Upper lobe of left lung (tissue), 6 donors: ENCODE measurements at places on chromosomes 1 and 21. TPM values are rescaled to one million over a fixed set of nuclear protein-coding genes. Genes with fewer than 3 reads are reported as not detected.

Gene RIMKLA
- total RNA-seq = 5.2 TPM

Gene TADA1
- 9.0 TPM for total RNA-seq

Gene PSMA5
- 29.2 TPM for total RNA-seq

Gene F13B
- not detected for total RNA-seq

- peak; percentile 81 for DNase-seq
Observed at GRCh38 chr1:1462318-1462966, 9.1 kb upstream of the ATAD3B start.

DNA sequence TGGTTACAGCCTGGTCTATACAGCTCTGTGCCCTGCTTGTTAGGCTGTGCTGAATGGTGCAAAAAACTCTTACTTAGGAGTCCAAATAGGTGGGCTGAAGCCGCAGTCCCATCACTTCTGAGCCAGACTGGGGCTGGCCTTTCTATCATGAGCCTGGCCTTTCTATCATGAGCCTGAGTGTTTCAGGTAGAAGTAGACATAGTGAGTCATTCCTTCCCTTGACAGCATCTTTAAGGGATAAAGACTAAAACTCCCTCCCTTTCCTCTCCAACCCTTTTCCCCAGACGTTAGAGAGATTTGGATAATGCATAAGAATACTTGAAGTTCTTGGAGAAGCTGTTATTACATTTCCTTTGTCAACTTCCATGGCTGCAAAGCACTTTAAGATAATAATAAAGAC, 46.5 kb upstream of the PARP1 start:
- DNase-seq = no peak

- DNase-seq = no peak
Observed at GRCh38 chr1:197557302-197557701, 218.0 kb downstream of the DENND1B start.

- no peak for DNase-seq
Observed at GRCh38 chr1:208868554-208868953, 624.4 kb upstream of the PLXNA2 start.

- no peak for DNase-seq
Observed at GRCh38 chr1:206508130-206508889, 979 bp downstream of the RASSF5 start.

GRCh38 chr1:199725002-199725565, 302.4 kb upstream of the NR5A2 start:
- DNase-seq = no peak

DNA sequence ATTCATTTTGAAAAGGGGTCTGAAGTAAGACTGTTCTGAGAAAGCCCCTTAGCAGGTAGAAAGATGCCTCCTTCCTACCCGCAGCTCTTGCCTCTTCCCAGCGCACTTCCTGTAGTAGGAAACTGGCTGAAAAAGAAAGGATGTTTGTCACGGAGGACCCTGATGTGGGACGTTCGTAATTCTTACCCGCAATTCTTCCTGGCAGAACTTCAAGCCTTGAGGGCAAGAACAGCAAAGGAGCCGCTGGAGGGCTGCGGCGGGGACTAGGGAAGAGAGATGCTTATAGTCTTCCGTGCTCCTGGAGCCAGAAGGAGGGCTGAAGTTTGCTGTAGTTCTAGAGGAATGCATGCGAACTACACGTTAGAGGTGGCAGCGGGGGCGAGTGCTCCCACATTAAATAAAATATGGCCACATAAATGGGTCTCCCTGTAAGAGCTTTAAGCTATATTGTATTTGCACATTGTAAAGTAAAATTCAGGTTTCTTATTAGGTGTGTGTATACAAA, 6.3 kb downstream of the C1orf53 start:
- no peak for DNase-seq

- no peak for DNase-seq
Observed at GRCh38 chr21:33019516-33019884, 6.2 kb upstream of the OLIG2 start.

GRCh38 chr21:37200641-37201480, 66.3 kb downstream of the VPS26C start:
- DNase-seq = peak; percentile 42

GRCh38 chr1:87034351-87034750, 119.9 kb downstream of the HS2ST1 start:
- DNase-seq = no peak
